ENCODE measurements at places on chromosomes 13 and 19.

DNA sequence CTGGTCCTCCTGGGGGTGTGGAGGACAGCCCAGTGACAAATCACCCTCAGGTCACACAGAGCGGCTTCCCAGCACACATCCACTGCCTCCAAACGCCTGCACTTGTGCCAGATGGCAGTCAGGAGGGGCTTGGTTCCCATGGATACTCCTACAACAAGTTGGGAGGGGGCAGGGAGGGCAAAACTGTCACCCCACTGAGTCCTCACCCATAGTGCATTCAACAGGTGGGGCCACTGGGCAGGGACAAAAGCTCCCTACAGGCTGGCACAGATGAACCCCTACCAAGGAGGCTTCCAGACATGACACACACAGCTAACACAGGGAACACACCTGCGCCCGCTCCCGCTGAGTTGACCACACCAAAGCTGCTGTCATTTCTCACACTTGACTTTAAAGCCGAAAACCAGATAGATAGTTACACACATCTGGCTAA is 120.5 kb downstream of the STK24 start:
- no peak for DNase-seq

GRCh38 chr19:3466635-3467034 is 13.7 kb downstream of the SMIM24 start:
- DNase-seq, result no peak

DNA sequence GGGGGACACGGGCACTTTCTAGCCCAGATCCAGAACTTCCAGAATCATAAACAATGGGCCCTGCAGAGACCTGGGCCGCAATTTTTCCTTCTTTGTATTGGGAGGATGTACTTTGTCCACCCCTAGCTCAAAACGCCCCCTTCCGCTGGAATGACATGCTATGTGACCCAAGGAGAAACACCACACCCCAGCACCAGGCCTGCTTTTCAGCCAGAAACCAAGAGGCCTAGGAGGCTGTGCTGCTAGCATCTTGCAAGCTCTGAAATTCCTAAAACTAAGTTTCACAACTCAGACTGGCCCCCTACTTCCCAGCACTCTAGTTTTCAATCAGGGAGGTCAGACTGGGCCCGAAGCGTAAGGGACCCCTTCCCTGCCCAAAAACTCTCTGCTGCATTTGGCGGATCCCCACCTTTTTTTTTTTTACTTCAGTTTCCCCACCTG is 538 bp downstream of the LSM4 start:
- DNase-seq, result no peak

DNA sequence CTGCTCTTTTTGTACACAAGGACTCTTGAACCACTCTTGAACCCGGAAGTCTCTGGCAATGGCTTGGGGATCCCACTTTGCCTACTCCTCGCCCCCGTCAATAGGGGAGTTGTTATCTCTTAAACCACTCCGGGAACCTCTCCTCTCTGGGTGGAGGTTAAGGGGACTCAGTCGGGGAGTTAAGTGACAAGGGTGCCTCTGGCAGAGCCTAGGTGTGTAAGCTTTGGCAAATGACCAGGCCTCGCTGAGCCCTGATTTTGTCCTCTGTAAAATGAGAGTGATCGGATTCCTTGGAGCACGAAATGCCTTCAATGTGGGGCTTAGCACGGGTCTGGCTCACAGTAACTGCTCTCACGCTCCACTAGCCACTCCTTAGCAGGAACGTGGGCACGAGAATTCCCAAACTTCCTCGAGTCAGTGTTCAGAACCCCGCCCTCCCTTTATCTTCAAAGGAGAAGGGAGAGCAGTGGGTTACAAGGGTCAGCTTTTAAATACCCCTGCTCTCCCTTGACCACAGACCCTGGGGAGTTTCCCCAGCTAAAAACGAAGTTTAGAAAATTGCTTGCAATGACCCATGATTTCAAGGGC is 193.3 kb downstream of the KATNAL1 start:
- no peak for DNase-seq

DNA sequence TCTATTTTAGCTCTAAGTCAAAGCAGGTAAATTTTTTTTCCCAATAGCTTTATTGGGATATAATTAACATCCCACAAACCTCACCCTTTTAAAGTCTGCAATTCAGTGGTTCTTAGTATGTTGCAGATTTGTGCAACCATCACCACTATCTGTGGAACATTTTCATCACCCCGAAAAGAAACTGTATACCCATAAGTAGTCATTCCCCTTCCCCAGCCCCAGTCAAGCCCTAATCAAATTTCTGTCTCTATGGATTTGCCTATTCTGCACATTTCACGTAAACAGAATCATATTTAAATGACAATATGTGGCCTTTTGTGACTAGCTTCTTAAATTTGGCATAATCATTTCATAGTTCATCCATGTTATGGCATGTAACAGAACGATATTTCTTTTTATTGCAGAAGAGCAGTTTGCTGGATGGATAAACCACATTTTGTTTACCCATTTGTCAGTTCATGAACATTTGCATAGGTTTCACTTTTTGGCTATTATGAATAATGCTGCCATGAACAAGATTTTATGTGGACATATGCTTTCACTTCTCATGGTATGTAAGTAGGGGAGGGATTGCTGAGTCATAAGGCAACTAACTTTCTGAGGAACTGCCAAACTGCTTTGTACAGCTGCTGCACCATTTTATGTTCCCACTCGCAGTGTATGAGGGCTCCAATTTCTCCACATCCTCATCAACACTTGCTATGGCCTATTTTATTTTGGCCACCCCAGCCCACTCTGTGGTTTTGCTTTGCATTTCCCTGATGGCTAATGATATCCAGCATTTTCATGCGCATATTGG is 10.9 kb downstream of the SLC46A3 start:
- DNase-seq, result no peak

- no peak for DNase-seq
These were observed 42.6 kb upstream of the GRTP1 start for GRCh38 chr13:113406321-113407102.

DNA sequence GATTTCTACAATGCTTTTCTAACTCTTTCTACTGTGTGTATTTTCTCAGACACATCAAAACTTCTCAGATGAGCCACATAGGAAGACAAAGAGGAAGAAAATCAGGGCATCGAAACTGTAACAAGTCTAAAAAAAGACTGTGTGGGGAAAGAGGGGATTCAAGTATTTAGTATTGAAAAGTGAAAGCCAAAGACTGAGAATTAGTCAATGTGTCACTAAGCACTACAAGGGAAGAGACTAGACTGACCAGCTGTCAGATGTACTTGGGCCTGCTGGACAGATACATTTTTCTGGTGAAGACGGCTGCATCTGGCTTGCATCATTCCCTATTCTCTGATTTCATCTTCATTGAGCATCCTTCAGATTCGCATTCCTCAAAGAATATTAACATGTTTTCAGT is 25.4 kb downstream of the COMMD6 start:
- DNase-seq, result no peak

DNA sequence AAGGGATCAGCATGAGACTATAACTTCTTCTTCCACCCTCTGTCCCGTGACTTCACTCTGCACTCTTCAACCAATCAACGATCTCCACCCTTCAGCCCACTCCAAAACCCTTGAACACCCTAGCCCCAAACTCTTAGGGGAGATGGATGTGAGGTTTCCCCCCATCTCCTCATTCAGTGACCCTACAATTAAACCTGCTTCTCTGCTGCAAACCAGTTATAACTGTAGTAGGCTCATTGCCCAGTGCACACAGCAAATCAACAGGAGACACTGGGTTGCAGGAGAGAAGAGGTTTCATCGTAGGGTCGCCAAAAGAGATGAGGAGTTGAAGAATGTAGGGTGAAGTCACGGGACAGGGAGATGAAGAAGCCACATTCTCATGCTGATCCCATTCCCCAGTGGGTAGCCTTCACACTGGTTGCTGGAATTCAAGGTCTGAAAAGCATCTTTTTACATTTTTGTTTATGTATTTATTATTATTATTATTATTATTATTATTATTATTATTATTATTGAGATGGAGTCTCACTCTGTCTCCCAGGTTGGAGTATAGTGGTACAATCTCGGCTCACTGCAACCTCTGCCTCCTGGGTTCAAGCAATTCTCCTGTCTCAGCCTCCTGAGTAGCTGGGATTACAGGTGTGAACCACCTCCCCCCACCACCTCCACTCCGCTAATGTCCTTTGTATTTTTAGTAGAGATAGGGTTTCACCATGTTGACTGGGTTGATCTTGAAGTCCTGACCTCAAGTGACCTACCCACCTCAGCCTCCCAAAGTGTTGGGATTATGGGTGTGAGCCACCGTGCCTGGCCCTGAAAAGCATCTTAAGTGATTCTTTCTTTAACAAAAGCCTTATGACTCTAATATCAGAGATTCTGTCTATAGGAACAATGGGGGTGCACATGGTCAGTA is 5.8 kb upstream of the CYP2S1 start:
- DNase-seq, result no peak

DNA sequence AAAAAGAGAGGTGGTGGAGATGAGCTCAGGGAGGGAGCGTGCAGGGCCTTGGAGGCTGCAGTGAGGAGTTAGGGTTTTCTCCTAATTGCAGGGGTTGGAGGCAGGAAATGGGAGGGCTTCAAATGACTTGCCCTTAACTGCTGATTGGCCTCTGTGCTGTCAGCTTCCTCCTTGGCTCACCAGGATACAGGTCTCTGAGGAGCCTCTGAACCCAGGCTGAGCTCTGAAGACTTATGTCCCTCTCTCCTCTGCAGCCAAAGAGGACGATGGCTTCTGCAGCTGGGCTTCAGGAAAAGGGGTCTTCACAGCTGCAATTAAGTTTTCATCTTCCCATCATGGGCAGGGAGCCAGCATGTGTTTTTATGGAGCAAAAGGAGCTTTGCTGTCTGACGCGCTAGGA is 6.7 kb upstream of the RANBP3 start:
- no peak for DNase-seq

DNA sequence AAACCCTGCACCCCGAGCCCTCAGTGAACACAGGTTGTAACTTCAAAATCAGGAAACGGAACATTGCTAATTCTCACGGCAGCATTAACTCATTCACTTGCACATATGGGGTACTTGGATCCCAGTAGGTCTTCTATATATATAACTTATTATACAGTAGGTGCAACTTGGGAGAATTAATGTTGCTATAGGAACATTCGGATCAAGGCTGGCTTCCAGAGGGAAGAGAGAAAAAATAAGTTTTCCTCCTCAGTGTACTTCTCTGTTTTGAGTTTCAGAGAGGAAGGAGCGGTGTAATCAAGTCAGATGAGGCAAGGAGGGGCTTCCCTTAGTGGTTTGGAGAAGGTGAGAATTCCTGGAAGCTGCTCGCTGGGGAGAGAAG is 90.9 kb upstream of the ZNF507 start:
- DNase-seq, result no peak

DNA sequence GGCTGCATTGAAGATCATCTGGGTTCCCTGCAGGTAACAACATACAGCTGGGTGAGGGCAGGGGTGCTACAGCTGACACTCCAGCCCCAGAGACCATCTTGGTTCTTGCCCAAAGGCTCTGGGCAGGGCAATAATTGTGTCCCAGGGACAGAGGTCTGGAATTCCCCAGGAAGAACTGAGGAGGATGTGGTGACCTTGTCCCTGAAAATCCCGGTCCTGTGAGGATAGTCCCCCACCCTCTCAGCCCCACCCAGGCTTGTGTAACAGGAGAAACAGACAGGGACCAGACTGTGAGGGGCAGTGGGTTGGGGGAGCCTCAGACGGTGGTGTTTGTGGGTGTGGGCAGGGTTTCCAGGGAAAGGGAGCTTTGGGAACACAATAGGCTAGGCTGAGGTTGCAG is 63.5 kb downstream of the COLGALT1 start:
- DNase-seq, result no peak

GRCh38 chr13:110012102-110012739 is 225.8 kb upstream of the IRS2 start:
- no peak for DNase-seq

- DNase-seq, result no peak
These were observed 369.4 kb downstream of the ZNF536 start for GRCh38 chr19:30741566-30741965.

DNA sequence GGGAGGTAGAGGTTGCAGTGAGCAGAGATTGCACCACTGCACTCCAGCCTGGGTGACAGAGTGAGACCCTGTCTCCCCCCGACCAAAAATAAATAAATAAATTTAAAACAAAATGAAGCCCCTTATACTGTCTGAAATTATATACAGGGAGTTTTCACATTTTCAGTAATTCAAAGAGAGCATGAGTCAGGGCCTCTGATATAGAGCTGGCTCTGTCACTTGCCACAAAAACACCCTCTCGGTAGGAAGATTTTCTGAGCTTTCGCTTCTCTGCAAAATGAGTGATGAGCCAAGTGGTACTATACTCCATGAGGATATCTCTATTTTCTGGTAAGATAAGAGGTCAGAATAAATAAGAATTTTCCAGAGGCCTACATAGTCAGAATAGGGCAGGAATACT is 462.9 kb downstream of the COG6 start:
- DNase-seq, result no peak

GRCh38 chr19:46967578-46968032 is 52.0 kb upstream of the NPAS1 start:
- DNase-seq, result no peak

Data from central memory CD8-positive, alpha-beta T cell (primary cell).